ENCODE measurements at places on chromosomes 12 and 14.

DNA sequence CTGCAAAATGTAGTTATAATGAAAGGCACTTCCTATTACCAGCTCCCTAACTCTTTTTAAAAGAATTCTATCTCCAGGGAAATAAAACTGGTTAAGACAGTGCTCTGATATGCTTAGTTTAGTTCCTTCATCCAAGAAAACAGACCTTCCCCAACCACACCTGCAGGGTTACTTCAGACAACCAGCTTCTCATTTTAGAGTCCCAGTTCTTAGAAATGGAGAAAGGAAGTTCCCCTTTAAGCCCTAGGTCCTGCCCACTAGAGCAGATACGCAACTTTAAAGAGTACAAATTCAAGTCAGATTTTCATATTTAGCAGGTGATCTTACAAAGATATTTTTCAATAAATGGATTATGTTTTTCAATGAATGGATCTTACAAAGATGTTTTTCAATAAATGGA, 4.4 kb upstream of the WSB2 start:
- no peak for DNase-seq

DNA sequence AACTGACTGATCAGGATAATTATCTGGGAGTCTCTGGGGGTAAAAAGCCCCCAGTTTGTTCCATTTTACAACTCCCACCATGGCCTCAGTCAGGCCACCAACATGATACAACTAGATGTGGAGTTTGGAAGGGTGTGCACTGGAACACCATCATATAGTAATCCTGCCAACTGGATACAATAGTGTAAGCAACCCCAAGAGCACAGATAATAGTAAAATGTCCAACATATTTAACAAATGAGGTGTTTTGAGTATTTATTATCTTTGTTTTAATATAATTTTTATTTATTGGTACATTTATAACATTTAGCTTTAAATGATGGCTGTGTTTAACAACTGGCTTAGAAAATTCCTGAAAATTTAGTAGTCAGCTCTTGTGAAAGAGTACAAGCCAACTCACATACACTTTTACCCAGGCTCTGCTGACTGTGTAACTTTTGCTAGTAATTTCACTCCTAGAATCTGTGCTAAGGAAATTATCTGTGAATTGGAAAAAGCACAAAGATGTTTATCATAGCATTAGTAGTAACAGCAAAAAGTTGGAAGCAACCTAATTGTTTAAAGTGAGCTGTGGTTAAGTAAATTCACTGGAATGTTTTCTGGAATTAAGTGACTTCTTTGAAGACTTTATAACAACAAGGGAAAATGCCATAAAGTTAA, 196.8 kb downstream of the RAD51B start:
- no peak for DNase-seq

GRCh38 chr12:18402872-18403611, 141.7 kb downstream of the PIK3C2G start:
- no peak for DNase-seq

GRCh38 chr14:50820786-50821509, 10.0 kb downstream of the NIN start:
- DNase-seq, result no peak

DNA sequence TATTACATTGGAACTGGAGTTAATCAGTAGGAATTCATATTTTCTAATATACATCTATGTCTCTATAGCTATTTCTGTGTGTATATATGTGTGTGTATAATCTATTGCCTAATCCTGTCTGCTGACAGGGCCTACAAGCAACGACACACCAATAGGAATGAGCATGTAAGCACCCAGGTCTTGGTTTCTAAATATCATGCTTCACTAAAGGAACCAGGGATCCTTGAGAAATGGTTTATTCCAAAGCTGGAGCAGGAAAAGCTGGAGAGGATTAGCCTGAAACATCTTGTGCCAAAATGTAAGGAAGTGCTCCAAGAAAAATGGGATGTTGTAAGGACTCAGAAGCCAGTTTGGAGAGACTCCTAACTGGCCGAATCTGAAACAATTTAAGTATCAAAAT, 29.3 kb upstream of the LGALS3 start:
- no peak for DNase-seq

DNA sequence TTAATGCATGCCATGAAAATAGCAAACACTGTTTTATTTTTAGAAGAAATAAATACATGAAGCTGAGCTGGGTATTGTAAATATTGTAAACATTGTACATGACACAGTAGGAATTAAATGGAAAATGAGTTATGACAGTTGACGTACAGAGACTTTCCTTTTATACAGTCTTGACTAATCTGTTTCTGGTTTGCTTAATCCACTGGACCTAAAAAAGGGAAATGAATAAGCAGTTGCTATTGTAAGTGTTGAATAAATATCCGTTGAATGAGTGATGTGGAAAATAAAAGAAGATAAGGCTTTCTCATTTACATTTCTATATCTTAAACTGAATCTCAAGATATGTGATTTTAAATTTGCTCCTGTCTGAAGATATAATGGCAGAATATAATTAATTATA, 15.0 kb downstream of the PMCH start:
- DNase-seq, result no peak

DNA sequence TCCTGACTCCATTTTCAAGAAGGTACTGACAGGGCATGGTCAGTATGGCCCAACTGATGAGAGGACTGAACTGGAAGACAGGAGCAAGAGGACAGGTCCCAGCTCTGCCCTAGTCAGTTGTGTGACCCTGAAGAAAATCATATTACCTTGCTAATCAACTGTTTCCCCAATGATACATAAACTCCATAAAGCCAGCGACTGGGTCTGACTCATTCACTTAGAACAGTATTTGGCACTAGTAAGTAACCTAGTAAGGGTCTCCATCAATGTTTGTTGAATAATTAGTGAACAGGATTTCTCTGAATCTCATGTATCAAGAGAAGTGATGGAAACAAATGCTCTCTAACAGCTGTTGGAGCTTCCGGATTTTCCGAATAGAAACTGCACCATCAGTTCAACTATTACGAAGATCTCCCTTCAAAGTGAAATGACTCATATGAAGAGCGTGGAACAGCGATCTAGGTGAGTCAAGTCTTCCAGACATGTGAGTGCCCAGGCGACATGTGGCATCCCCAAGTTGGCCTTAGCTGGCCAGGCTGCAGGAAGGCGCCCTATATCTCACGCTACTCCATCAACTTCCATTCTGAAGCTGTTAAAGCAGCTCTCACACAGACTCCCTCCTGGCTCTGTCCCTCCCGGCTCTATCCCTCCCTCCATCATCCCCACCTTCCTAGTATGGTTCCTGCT, 94.5 kb downstream of the TTC7B start:
- DNase-seq, result no peak

DNA sequence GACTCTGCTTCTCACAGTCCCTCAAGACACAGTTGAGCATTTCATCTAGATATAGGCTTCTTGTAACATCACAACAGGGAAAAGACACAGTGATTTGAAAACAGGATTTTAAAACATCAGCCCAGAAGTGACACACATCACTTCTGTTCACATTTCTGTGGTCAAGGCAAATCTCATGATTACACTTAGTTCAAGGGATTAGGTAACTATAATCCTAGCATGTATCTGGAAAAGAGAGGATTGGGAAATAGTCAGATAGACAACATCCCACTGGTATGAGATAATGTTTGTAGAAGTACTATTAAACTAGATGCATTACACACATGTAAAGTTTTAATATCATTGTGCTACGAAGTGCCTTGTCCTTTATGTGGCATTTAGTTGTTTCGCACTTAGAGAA, 252.6 kb upstream of the PRKD1 start:
- DNase-seq, result no peak

DNA sequence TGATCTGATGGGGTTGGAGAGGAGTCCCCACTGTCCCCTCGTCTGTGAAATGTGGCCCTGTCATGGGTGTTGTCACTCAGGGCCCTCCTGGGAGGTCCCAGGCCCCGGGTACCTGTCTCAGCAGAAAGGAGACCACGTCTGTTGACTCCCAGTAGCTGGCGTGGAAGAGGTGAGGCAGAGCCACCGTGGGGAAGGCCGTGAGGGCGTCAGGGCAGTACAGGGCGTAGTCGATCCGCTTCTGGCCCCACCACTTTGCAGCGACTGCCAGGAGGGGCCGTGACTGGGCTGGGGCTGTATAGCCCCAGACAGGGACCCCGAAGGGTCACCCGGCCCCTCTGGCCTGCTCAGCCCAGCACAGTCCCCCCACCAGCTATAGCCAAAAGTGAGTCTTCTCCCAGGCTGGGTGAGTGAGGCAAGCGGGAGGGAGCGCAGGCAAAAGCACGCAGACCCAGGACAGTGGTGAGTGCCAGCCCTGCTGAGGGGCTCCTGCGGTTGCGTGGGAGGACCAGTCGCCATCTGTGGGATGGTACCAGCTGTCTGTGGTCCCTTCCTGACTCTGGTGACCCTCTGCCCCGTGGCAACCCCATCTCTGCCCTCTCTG, 8.2 kb downstream of the ARL6IP4 start:
- DNase-seq, result no peak

DNA sequence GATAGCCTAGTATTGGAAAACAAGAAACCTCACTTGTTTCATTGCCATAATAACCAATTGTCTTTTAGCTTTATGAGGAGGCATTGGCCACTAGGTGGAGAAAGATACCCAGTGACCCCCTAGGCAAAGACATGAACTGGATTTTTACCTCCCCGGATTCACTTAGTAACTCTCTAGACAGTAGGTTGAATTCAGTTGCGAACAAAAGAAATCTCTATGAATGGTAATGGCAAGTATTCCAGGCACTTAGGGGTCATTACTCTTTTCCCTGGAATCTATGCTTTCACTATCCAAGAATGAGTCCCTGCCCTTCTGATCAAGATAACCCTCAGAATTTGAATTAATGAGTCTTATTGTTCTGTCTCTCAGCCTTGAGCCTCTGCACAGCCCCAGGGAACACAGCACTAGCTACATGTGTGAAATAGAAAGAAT, 29.5 kb upstream of the RHOJ start:
- no peak for DNase-seq

GRCh38 chr12:21169878-21170472, 39.0 kb downstream of the SLCO1B1 start:
- peak; percentile 84 for DNase-seq

DNA sequence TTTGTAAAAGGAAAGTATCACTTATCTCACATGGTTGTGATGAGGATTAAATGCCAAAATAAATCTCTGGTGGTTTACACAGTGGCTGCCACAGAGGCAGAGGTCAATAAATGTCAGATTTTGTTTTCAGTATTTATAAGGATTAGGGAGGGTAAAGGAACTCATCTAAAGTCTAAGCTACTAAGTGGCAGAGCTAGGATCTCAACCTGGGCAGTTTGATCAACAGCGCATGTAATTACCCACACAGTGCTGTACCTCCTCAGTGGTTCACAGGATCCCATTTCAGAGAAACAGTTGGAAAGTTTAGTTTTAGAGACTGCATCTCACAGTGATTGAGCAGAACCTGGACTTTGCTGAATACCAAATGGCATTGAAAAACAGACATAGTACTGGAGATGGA, 44.9 kb upstream of the RIC8B start:
- no peak for DNase-seq

GRCh38 chr14:95311752-95312151, 8.0 kb downstream of the CLMN start:
- DNase-seq, result no peak

DNA sequence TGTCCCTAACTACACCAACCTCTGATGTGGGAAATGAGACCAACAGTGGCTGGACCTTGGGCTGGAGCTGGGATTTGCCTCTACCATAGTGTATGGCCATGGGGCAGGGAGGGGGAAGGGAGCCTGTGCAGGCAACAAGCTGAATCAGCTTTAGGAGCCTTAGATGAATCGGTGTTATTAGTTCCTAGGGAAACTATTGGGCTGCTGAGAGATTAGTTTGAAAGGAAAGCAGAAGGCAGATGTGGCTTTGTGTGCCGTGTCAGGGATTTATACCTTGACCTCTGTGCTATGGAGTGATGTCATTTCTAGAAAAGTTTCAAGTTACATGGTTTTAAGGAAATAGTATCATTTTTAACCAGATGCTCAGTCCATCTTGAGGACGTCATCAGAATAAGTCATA, 19.5 kb upstream of the GAS2L3 start:
- DNase-seq, result no peak

- no peak for DNase-seq
These were observed 1674.7 kb upstream of the SEL1L start for GRCh38 chr14:83208341-83208740.

- no peak for DNase-seq
These were observed 891 bp downstream of the SPRYD4 start for GRCh38 chr12:56469007-56469930.
